Large intestine (tissue), 12 donors: ENCODE measurements at places on chromosomes 2 and 18.
A peak's percentile ranks its signal among the peaks of the same experiment; 100 is the strongest.

DNA sequence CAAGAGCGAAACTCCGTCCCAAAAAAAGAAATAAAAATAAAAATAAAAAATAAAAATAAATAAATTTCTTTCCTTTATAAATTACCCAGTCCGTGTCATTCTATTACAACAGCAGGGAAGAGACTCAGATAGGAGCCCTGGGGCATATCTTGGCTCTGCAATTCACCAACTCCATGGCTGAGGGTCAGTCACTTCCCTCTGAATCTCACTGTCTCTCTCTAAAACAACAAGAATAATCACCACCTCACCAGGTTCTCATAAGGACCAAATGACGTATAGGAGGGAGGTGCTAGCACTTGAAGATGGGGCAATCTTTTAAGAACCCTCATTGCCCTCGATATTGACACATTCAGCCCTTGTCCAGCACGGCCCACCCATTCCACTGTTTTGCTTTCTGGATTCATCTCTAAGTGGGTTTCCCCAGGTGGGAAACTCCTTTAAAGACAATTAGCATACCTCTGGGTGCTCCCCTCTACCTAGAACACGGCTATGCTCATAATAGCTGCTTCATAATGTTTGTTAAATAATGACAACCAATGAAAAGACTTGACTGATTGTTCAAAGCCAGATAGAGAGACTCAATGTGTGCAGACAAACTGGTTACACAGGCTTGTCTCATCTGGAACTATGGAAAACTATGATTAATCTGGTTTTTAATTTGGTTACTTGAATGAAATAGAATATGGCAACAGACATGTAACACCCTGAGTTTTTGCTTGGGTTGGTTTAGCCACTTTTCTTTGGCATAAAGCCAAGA is 15.1 kb downstream of the MYCN start:
- DNase-seq: no peak

- no peak for DNase-seq
Observed at GRCh38 chr2:222891890-222892289, 31.1 kb downstream of the ACSL3 start.

GRCh38 chr2:225002039-225002655 is 40.1 kb downstream of the DOCK10 start:
- DNase-seq: peak; percentile 36

- DNase-seq: no peak
Observed at GRCh38 chr18:42931491-42931890, 184.0 kb downstream of the RIT2 start.

GRCh38 chr2:73021371-73022010 is 50.0 kb downstream of the SFXN5 start:
- no peak for DNase-seq

DNA sequence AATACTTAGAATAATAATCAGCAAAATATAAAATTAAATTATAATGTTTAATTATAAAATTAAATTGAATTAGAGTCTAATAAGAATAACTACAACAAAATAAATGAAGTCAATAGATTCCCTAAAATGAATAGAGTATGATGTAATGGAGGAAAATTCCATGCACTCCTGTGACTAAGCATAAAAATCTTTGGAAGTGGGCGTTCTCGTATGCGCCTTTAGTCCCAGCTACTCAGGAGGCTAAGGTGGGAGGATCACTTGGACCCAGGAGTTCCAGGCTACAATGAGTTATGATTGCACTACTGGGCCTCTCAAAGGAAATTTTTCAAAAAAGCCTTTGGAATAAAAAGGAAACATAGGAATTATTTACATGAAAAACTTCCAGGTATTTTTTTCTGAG is 955.4 kb upstream of the POU3F3 start:
- DNase-seq: no peak

DNA sequence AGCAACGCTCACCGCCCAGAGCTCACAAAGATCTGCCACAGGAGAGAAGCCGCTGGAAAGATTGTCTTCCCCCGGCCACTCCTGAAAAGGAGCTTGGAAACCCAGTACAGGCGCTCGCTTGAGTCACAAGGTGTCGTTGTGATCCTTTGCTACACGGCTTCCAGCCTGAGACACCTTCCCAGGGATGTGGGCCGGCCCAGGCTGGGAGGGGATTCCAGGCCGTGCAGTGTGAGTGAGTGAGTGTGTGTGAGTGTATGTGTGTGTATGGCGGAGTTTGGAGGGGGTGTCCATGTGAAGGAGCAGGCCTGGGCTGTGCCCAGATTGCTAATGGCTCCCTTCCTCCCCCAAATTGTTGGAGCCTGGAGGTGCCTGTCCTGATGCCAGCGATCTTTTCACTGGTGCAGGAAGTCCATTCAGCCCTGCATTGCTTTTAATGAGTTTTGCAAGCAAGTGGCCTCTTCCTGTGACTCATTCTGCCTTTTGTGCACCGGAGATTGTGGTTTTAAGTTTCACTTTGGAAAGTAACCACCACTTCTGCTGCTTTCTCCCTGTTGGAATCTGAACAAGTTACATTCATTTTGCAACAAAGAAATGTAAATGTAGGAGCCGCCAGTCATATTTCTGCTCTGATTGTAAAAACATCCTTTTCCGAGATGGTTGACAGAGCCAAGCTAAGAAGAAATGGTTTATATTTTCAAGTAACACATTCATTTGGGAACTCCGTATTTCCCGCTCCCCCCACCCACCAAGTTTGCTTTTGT is 83.7 kb downstream of the LPIN1 start:
- DNase-seq: peak; percentile 79

GRCh38 chr18:74478880-74479279 is 17.3 kb upstream of the CNDP2 start:
- DNase-seq: no peak

- DNase-seq: no peak
Observed at GRCh38 chr2:74097574-74097973, 50.1 kb downstream of the BOLA3 start.

DNA sequence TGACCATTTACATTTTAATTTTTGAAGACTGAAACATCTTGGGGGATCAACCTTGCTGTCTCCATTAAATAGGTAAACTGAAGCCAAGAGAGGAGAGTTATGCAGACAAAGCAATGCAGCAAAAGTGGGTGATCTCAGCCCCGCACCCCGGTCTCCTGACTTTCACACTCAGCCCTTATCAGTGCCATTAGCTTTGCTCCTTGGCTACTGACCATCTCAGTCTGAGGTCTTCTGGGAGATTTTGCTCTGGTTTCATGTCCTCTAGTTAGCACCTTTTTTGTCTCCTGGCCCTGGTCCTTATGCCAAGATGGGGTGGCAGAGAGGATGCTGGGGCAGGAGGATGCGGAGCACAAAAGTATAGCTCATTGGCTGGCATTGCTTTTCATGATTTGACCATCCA is 61.4 kb downstream of the SETBP1 start:
- DNase-seq: no peak

GRCh38 chr2:134623796-134624195 is 95.0 kb downstream of the TMEM163 start:
- DNase-seq: no peak

DNA sequence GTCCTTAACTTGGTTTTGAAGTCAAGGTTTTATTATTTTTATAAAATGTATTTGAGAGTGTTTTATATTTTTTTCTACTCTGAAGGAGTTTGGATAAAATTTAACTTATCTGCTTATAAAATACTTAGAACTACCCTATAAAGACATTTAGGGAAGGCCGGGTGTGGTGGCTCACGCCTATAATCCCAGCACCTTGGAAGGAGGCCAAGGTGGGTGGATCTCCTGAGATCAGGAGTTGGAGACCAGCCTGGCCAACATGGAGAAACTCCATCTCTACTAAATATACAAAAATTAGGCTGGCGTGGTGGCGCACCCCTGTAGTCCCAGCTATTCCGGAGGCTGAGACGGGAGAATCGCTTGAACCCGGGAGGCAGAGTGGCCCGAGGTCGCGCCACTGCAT is 486.4 kb downstream of the DSC3 start:
- DNase-seq: no peak

DNA sequence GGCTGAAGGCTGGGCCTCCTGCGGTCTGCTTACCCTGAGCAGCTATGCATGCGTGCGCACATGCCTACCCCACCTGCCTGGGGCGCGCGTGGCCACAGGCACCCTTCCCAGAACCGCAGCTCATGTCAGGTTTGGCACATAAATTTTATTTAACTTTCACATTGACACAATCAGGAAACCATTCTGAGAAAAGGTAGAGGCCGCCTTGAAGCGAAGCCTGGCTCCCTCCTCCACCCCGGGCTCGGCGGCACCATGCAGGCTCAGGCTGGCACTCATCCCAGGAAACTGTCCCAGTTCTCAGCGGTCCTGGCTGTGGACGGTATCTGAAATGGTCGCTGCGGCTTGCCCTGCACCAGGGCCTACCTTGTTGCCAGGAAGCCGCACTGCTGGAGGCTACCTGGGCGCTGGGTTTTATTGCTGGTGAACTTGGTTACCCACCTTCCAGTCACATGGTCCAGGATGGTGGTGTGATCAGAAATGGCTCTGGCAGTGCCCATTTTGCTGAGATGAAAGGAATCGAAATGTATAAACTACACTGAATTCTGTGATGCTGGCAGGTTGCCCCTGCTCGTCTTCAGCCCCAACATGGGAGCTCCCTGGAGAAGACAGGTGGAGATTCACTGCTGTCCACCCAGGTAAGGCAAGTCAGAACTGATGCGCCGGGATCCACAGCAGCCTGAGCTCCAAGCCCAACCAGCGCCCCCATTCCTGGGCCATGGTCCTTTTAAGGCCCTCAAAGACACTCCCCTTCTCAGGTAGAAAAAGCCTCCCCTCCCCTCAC is 25.5 kb downstream of the CHST10 start:
- no peak for DNase-seq

GRCh38 chr18:10457767-10458166 is 3.3 kb downstream of the APCDD1 start:
- DNase-seq: no peak

DNA sequence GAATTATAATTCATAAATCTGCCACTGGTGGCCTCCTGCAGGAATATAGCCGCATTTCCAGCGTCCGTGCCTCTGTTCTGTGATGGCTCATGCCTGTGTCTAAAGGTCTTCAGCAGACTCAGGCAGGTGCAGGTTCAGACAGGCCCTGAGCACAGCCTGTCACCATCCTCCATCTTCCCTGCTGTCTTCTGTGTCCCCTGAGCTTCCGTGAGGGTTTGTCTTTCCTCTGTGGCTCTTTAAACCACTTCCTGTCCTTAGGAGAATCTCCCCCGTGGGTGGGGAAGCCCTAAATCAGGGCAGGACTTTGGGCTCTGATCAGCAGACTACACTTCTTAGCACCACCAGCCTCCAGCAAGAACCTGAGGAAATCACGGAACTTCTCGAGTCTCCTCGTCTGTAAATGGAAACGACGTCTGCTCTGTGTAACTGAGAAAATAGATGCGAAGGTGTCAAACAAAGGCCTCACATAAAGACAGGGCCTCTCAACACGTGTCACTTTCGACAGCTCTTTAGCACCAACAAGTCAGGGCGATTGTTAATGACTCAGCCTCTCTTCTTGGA is 24.1 kb upstream of the NFATC1 start:
- no peak for DNase-seq

GRCh38 chr2:29983308-29983707 is 61.9 kb upstream of the ALK start:
- DNase-seq: no peak

GRCh38 chr2:9889812-9890261 is 46.6 kb downstream of the TAF1B start:
- DNase-seq: no peak

GRCh38 chr2:232250246-232251175 is 128.0 kb upstream of the ALPP start:
- no peak for DNase-seq

DNA sequence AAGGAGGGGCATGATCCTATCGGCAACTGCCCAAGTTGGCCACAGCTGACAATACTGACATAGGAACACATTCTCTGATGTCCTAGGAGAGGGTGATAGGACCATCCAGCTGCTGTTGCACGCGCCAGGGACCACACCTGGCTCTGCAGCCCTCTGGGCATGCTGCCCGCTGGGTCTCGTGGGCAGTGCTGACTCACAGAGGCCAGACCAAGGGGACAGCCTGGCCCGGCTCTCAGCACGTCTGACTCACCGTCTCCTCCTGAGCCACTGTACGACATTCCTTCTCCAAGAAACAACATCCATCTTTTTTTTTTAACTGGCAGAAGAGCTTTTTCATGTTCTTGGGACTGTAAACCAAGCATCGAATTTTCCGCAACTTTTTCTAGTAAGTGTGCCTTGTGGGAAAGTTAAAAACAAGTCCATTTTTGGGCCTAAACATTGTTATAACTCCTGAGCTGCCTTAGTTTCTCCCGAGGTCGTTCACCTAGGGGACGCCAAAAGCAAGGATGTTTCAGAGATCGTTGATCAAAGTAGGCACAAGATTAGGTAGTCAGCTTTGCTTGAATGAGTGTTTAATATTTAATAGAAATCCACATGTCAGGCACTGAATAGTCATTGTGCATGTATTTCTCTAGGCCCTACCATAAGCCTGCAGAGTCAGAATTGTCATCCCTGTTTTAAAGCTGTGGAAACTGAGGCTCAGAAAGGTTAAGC is 100.3 kb downstream of the TTC32 start:
- no peak for DNase-seq
